ENCODE measurements at places on chromosomes 7 and 10.

- no peak overlapping the region for H3K27ac ChIP-seq
- no peaks in the 10 kb centered on the region for H3K27me3 ChIP-seq
- H3K4me3 ChIP-seq: no peak overlapping the region
- H3K4me1 ChIP-seq: no peaks in the 10 kb centered on the region
These were observed 246.0 kb upstream of the KMT2E start for GRCh38 chr7:104767826-104768536.

DNA sequence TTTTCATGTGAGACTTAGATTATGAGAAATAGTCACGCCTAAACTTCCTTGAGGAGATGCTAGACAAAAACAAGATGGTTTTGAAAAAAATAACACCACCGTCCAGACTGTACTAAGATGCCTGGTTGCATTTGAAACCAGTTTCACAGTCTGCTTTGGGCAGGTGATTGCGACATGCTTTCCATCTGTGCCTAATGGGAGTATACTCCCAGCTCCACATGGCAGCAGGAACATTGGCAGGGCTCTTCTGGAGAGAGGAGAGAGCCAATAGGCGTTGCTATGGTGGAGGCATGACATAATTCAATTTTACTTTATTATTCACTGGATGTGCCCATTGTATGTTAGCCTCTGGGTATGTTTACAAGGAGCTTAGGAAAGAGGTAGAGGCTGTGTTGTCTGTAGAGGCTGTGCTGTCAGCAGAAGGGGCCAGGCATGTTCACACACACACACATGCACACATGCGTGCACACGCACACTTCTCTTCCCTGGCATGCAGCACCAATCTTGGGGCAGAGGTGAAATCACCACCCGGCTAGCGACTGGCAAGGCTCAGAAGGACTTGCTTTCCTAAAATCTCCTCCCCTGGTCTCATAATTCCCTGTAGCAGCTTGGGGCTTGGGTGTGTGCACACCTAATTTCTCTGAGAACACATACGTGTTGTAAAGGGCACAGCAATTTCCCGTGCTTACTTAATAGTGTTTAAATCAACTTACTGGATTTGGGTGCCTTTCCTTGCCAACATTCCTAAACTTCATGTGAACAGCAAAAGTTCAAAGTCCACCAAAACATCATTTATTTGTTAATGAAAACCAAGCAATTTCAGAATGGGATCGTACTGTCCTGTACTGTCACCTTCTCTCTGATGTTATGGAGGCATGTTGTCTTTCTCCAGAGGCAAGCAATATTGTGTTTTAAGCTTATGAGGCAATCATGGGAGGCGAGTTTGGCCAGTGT, 162.1 kb downstream of the TCF7L2 start:
- no peak overlapping the region for H3K27ac ChIP-seq

GRCh38 chr10:113523071-113523470, 29.8 kb upstream of the HABP2 start:
- no peaks in the 10 kb centered on the region for H3K27me3 ChIP-seq
- H3K36me3 ChIP-seq: no peaks in the 10 kb centered on the region
- H3K4me1 ChIP-seq: peaks cover 14% of the 10 kb centered on the region
- no peak overlapping the region for H3K27ac ChIP-seq
- no peak for DNase-seq

DNA sequence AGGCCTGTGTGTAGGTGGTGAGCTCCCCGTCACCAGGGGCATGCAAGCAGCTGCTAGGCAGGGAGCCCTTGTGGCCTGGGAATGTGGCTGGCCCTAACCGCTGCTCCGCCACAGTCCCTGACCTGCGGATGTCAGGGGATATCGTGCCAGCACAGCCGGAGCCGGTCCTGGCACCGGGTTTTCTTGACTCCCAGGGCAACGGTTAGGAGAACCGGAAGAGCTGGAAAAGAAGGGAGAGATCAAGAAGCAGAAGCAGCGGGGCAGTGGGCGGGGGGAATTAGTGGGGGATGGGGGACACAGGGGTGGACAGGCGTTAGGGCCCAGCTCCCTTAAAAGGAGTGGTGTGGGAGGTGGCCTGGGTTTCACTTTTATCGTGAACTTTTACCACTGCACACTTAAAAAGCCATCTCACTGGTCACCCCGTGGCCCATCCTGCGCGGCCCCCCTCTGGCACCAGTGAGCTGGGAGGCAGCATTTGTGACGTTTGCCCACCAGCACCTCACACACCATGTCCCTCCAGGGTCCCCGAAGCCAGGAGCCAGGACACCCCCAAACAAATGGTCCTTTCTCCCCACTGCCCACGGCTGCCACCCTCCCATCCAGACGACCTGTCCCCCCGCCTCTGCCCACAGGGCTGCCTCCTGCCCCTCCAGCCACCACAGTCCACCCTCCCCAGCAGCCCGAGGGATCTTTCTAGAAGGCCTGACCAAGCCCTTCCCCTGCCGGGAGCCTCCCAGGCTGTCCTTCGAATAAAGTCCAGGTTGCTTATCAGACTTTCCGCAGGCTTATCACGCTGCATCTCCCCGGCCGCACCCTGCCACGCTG, 1.8 kb upstream of the MICALL2 start:
- H3K4me1 ChIP-seq: peaks cover 28% of the 10 kb centered on the region
- H3K4me3 ChIP-seq: no peak overlapping the region
- peaks cover 12% of the 10 kb centered on the region for H3K27me3 ChIP-seq
- no peak for DNase-seq

- H3K27ac ChIP-seq: no peak overlapping the region
- no peak for DNase-seq
- H3K27me3 ChIP-seq: peaks cover 8% of the 10 kb centered on the region
- no peak overlapping the region for H3K4me3 ChIP-seq
- H3K4me1 ChIP-seq: peaks cover 16% of the 10 kb centered on the region
These were observed 48.9 kb upstream of the IGFBP3 start for GRCh38 chr7:45969940-45970339.

- no peak overlapping the region for H3K27ac ChIP-seq
- no peaks in the 10 kb centered on the region for H3K4me1 ChIP-seq
These were observed 46.8 kb upstream of the C10orf120 start for GRCh38 chr10:122746408-122746807.

GRCh38 chr10:125850766-125851731, 27.7 kb downstream of the BCCIP start:
- H3K4me1 ChIP-seq: no peaks in the 10 kb centered on the region
- H3K36me3 ChIP-seq: peaks cover 46% of the 10 kb centered on the region
- H3K4me3 ChIP-seq: no peak overlapping the region
- H3K27ac ChIP-seq: no peak overlapping the region
- no peaks in the 10 kb centered on the region for H3K27me3 ChIP-seq

- H3K36me3 ChIP-seq: no peaks in the 10 kb centered on the region
- peaks cover 4% of the 10 kb centered on the region for H3K4me1 ChIP-seq
- no peaks in the 10 kb centered on the region for H3K27me3 ChIP-seq
- no peak overlapping the region for H3K27ac ChIP-seq
- no peak overlapping the region for H3K4me3 ChIP-seq
These were observed 14.6 kb downstream of the TBC1D12 start for GRCh38 chr10:94416896-94417295.

GRCh38 chr7:157522189-157522588, 185.4 kb downstream of the DNAJB6 start:
- peaks cover 17% of the 10 kb centered on the region for H3K27me3 ChIP-seq
- peak overlapping the region; percentile 75 for H3K27ac ChIP-seq
- peaks cover 32% of the 10 kb centered on the region for H3K36me3 ChIP-seq
- no peaks in the 10 kb centered on the region for H3K4me1 ChIP-seq
- peak overlapping the region; percentile 39 for H3K4me3 ChIP-seq
- DNase-seq: no peak

DNA sequence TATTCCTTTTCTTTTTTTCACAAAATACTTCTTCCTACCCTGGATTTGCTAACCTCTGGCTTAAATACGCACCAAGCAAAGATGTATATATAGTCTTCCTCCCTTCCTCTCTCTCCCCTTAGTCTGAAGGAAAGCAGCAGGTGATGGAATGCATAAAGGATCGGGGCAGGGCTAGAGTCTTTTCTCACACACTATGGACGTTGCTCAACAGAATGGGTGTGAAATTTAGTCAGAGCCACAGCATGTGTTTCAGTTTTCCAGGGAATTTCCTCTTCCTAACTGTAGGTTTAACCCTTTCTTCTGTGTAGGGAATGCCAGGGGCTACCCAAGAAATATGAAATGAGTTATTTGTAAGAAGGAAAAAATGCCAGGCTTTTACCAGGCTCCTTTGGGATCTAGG, 71.4 kb upstream of the NFKB2 start:
- peaks cover 3% of the 10 kb centered on the region for H3K36me3 ChIP-seq
- H3K27me3 ChIP-seq: no peaks in the 10 kb centered on the region
- H3K4me1 ChIP-seq: peaks cover 4% of the 10 kb centered on the region
- H3K27ac ChIP-seq: no peak overlapping the region
- no peak overlapping the region for H3K4me3 ChIP-seq
- DNase-seq: no peak

GRCh38 chr10:110759523-110759922, 112.2 kb upstream of the PDCD4 start:
- H3K36me3 ChIP-seq: no peaks in the 10 kb centered on the region
- H3K4me1 ChIP-seq: peaks cover 19% of the 10 kb centered on the region
- H3K27ac ChIP-seq: peak overlapping the region; percentile 87
- DNase-seq: no peak
- peaks cover 6% of the 10 kb centered on the region for H3K27me3 ChIP-seq
- H3K4me3 ChIP-seq: no peak overlapping the region

- H3K27ac ChIP-seq: no peak overlapping the region
- no peak overlapping the region for H3K4me3 ChIP-seq
- H3K27me3 ChIP-seq: peaks cover 4% of the 10 kb centered on the region
- no peaks in the 10 kb centered on the region for H3K36me3 ChIP-seq
- no peak for DNase-seq
- peaks cover 3% of the 10 kb centered on the region for H3K4me1 ChIP-seq
These were observed 78.7 kb downstream of the FRMPD2 start for GRCh38 chr10:48195803-48196202.

GRCh38 chr10:8665322-8665721, 610.8 kb downstream of the GATA3 start:
- no peak overlapping the region for H3K27ac ChIP-seq
- H3K27me3 ChIP-seq: no peaks in the 10 kb centered on the region
- H3K4me1 ChIP-seq: no peaks in the 10 kb centered on the region
- no peak overlapping the region for H3K4me3 ChIP-seq
- H3K36me3 ChIP-seq: no peaks in the 10 kb centered on the region

GRCh38 chr10:43380610-43381222, 9.3 kb downstream of the FXYD4 start:
- no peaks in the 10 kb centered on the region for H3K36me3 ChIP-seq
- no peak for DNase-seq
- H3K27ac ChIP-seq: no peak overlapping the region
- peaks cover 5% of the 10 kb centered on the region for H3K27me3 ChIP-seq
- H3K4me1 ChIP-seq: no peaks in the 10 kb centered on the region

GRCh38 chr10:91681361-91682276, 48.7 kb upstream of the PPP1R3C start:
- no peaks in the 10 kb centered on the region for H3K36me3 ChIP-seq
- no peaks in the 10 kb centered on the region for H3K27me3 ChIP-seq
- H3K4me1 ChIP-seq: no peaks in the 10 kb centered on the region
- no peak overlapping the region for H3K27ac ChIP-seq

DNA sequence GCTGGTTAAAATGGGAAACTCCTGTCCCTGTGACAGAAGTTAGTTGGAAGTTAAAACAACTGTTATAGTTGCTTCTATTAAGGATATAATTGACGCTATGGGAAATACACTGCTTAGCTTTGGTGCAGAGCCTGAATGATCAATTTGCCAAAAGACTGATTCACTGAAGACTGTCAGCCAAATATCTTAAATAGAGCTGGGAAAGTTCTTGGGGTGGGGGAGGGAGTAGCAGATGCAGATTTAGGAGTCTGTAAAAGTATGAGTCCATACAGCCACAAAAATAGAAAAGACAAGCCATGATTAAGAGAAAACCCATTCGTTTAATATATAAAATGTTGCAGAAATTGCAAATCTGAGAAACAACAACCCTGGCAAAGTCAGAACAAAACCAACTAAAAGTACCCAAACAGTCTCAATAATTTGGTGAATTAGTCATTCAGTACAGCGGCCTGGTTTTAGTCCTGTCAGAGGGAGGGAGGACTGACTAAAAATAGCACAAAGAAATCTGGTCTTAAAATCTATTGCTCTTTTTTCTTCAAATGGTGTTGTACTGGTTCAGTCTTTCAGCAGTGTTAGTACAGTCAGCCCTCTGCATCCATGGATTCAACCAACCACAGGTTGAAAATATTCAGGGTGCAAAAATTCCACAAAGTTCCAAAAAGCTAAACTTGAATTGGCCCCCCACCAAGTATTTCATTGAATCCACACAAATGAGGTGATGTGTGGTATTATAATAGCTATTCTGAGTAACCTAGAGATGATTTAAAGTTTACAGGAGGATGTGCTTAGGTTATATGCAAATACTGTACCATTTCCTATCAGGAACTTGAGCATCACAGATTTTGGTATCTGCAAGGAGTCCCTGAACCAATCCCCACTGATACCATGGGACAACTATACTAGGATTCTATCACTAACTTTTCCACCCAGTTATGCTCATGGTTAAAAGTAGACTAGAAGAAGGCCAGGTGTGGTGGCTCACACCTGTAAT, 30.0 kb downstream of the STK17A start:
- H3K4me3 ChIP-seq: no peak overlapping the region
- H3K27ac ChIP-seq: no peak overlapping the region
- H3K4me1 ChIP-seq: peaks cover 23% of the 10 kb centered on the region
- H3K27me3 ChIP-seq: no peaks in the 10 kb centered on the region
- H3K36me3 ChIP-seq: peaks cover 22% of the 10 kb centered on the region

DNA sequence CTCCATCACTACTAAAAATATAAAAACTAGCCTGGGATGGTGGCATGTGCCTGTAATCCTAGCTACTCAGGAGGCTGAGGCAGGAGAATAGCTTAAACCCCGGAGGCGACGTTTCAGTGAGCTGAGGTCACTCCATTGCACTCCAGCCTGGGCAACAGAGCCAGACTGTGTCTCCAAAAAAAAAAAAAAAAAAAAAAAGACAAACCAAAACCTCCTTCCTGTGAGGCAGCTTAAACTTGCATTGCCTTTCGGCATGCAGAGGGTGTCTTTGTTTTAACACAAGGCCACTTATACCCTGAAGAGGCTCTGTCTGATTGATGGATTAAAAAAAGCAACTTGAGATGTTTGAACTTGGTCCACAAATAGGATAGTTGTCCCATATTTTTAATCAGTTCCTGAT, 128.4 kb upstream of the RSU1 start:
- H3K4me3 ChIP-seq: no peak overlapping the region
- peaks cover 24% of the 10 kb centered on the region for H3K4me1 ChIP-seq
- peak overlapping the region; percentile 92 for H3K27ac ChIP-seq
- peaks cover 6% of the 10 kb centered on the region for H3K27me3 ChIP-seq
- peaks cover 4% of the 10 kb centered on the region for H3K36me3 ChIP-seq
- no peak for DNase-seq

- peaks cover 35% of the 10 kb centered on the region for H3K4me1 ChIP-seq
- H3K27ac ChIP-seq: peak overlapping the region; percentile 32
These were observed 112.4 kb downstream of the SMURF1 start for GRCh38 chr7:99031496-99031895.

DNA sequence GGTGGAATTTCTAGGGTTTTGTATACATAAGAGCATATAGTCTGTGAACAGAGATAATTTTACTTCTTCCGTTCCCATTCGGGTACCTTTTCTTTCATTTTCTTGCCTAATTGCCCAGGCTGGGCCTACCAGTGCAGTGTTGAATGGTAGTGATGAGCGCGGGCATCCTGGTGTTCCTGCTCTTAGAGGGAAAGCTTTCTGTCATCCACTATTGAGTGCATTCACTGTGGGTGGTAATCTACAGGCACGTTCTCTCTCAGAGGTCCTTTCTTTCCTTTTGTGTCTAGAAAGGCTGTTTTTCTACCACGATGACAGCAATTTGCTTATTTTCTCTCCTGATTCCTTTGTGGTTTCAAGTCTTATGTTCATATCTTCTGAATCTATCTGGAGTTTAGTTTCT, 65.0 kb downstream of the INPP5A start:
- no peak overlapping the region for H3K27ac ChIP-seq
- DNase-seq: no peak
- H3K4me3 ChIP-seq: no peak overlapping the region
- H3K27me3 ChIP-seq: peaks cover 3% of the 10 kb centered on the region
- H3K4me1 ChIP-seq: peaks cover 4% of the 10 kb centered on the region

GRCh38 chr10:103500481-103500880, 7.0 kb downstream of the NEURL1 start:
- DNase-seq: no peak
- H3K27ac ChIP-seq: no peak overlapping the region
- H3K4me3 ChIP-seq: no peak overlapping the region
- H3K4me1 ChIP-seq: peaks cover 3% of the 10 kb centered on the region

Data from endothelial cell (in vitro differentiated cells).